Activated CD8-positive, alpha-beta memory T cell treated with anti-CD3 and anti-CD28 coated beads, Interleukin-2, amount 10 ng/mL, durations not matched to agents 7 days and 5 days (primary cell): ENCODE measurements at places on chromosomes 5 and 9. TPM values are rescaled to one million over a fixed set of nuclear protein-coding genes. Genes with fewer than 3 reads are reported as not detected.

The EEIG1 gene
- 116 TPM for total RNA-seq

The PDE8B gene
- total RNA-seq = 0.68 TPM

The ZBED3 gene
- 0.58 TPM for total RNA-seq

The FOXE1 gene
- total RNA-seq = not detected

The GCNT4 gene
- total RNA-seq = 0.41 TPM

The FNBP1 gene
- total RNA-seq = 167 TPM

The ZNF484 gene
- 11.9 TPM for total RNA-seq

The NMUR2 gene
- not detected for total RNA-seq

The TAS2R1 gene
- total RNA-seq = not detected

The SLC23A1 gene
- 2.5 TPM for total RNA-seq

The IFNA2 gene
- total RNA-seq = not detected

The TMEM215 gene
- total RNA-seq = not detected

The PCDHGB1 gene
- not detected for total RNA-seq

The GABRG2 gene
- total RNA-seq = not detected

The CCL28 gene
- 11.6 TPM for total RNA-seq

The ANKDD1B gene
- total RNA-seq = not detected

The GALT gene
- 61.0 TPM for total RNA-seq

The ZSWIM6 gene
- 7.6 TPM for total RNA-seq

The FBXO4 gene
- total RNA-seq = 12.7 TPM

The IFNA7 gene
- total RNA-seq = not detected

The GPR21 gene
- total RNA-seq = 0.37 TPM

The PDE6A gene
- not detected for total RNA-seq

The ASPN gene
- total RNA-seq = not detected

The ADAMTS16 gene
- not detected for total RNA-seq

The STPG3 gene
- total RNA-seq = not detected

The CYFIP2 gene
- 382 TPM for total RNA-seq

The PKD2L2 gene
- total RNA-seq = 0.38 TPM

The ORM2 gene
- total RNA-seq = not detected

The BTNL9 gene
- total RNA-seq = not detected

The PCDHB15 gene
- not detected for total RNA-seq

The LCP2 gene
- 393 TPM for total RNA-seq

The OSMR gene
- not detected for total RNA-seq

The C1QTNF3 gene
- 3.8 TPM for total RNA-seq

The NAIP gene
- total RNA-seq = 7.2 TPM

The SPARC gene
- 0.18 TPM for total RNA-seq

The LHX3 gene
- not detected for total RNA-seq

The ZNF367 gene
- total RNA-seq = 36.3 TPM
